ENCODE measurements at places on chromosomes 4 and X.

GRCh38 chrX:64570204-64570603 lies 175.0 kb upstream of the MTMR8 start:
- DNase-seq = no peak

DNA sequence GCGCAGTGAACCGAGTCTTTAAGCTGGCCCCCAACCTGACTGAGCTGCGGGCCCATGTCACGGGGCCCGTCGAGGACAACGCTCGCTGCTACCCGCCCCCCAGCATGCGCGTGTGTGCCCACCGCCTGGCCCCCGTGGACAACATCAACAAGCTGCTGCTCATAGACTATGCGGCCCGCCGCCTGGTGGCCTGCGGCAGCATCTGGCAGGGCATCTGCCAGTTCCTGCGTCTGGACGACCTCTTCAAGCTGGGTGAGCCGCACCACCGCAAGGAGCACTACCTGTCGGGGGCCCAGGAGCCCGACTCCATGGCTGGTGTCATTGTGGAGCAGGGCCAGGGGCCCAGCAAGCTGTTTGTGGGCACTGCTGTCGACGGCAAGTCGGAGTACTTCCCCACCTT lies 2.2 kb downstream of the PLXNA3 start:
- no peak for DNase-seq

DNA sequence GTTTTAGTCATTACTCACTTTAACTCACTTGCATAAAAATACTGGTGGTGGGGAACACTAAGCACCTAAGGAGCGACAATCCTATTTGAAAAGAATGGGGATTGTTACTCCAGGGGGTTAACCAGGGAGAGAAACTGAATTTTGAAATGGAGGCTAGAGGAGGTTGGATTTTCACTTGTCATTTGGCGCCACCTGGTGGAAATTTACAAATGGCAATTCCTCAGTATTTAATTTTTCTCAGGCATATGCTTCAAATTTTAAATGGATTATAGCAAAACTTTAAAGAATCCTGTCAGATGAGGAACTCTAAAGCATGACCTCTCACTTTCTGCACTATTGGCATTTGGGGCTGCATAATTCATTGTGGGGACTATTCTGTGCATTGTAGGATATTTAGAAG lies 2.7 kb upstream of the GEMIN8 start:
- no peak for DNase-seq

DNA sequence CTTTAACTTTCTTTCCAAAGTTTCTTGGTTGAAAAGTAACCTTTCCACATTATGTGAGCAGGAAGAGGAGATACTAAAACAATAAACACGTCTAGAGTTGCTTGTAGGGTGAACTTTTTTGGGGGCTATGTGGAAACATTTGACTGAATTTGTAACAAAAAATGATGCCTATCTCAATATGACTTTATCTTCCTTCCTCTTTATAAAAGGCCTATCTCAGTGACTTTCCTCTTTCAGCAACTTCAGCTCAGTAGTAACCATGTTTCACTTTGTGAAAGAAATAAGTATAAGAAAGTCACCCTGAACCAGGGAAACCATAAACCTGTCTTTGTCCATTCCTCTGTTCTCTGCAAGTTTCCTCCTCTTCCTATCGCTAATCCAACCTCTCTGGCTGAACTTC lies 124.7 kb upstream of the TMEM164 start:
- no peak for DNase-seq

- DNase-seq = no peak
These were observed 10.3 kb downstream of the CTBP1 start for GRCh38 chr4:1238676-1239000.

GRCh38 chrX:13893826-13894225 lies 76.9 kb upstream of the GPM6B start:
- no peak for DNase-seq

GRCh38 chrX:129797251-129797906 lies 17.6 kb downstream of the SASH3 start:
- DNase-seq = no peak

- no peak for DNase-seq
These were observed 222.9 kb downstream of the ARHGAP24 start for GRCh38 chr4:85697854-85698253.

Measured in esophagus squamous epithelium (tissue), 5 donors.